ENCODE measurements at places on chromosomes 3 and 15. TPM values are rescaled to one million over a fixed set of nuclear protein-coding genes. Genes with fewer than 3 reads are reported as not detected.

DNA sequence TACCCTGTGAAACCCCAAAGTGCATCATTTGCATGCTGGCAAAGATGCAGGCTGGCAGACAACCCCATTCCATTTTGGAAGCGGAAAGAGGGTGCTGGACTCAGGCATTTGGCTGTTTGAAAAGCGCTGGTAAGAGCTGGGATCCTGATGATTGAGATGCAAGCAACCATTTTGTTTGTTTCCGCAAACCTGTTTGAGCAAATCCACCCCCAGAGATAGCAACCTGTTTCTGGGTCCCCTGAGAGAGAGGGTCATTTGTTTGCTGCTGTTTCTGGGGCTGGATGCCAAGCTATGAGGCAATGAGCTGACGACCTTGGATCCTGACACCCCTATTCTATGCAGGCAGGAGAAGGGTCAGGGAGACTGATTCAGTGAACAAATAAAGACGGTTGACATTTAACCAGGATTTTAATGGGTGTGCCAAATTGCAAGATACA lies 9.8 kb downstream of the SLC6A1 start:
- H3K36me3 ChIP-seq, result no peaks in the 10 kb centered on the region
- no peaks in the 10 kb centered on the region for H3K4me1 ChIP-seq
- no peak for DNase-seq
- H3K27me3 ChIP-seq, result no peaks in the 10 kb centered on the region
- H3K27ac ChIP-seq, result no peak overlapping the region

DNA sequence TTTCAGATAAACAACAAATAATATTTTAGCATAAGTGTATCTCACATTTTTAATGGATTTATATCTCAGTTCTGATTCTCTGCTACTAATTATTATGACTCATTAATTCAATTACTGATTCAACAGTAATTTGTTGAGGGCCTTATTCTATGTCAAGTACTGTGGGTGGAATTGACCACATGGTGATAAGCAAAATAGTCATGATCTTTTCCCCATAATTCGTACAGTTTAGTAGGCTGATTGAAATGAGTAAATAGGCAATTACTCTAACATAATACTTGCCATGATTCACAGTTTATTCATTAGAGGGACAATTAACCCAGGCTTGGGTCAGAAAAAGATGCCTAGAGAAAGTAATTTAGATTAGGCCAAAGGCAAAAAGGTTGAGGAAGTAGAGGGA lies 60.9 kb upstream of the SLC4A7 start:
- no peak overlapping the region for H3K4me3 ChIP-seq
- H3K36me3 ChIP-seq, result no peaks in the 10 kb centered on the region
- no peaks in the 10 kb centered on the region for H3K4me1 ChIP-seq
- no peaks in the 10 kb centered on the region for H3K27me3 ChIP-seq
- DNase-seq, result no peak

The CACNA1D gene
- 109 TPM for total RNA-seq

The DPPA2 gene
- total RNA-seq, result not detected

The CHRFAM7A gene
- total RNA-seq, result 3.2 TPM
